ENCODE measurements at places on chromosomes 11 and 22.

DNA sequence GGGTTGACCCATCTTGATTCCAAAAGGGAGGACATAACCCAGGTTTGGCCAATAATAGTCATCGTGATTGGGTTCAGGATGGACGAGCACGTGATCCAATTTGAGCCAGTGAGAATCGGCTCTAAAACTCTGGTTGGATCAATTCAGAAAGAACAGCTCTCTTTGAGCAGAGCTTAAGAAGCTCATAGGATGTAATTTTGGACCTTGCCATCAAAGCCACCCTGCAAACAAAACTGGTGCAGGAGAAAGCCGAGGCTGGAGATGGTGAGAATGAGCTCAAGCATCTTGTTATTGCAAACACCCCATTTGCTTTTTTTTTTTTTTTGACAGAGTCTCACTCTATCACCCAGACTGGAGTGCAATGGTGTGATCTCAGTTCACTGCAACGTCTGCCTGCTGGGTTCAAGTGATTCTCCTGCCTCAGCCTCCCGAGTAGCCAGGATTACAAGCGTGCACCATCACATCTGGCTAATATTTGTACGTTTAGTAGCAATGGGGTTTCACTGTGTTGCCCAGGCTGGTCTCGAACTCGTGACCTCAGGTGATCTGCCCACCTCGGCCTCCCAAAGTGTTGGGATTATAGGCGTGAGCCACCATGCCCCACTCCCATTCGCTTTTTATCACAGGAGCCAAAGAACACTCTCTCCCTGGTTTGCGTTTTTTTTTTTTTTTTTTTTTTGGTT lies 13.8 kb upstream of the MIAT start:
- no peak for DNase-seq

GRCh38 chr11:64741375-64742086 lies 2.4 kb downstream of the RASGRP2 start:
- no peak for DNase-seq

- DNase-seq = no peak
These were observed 42.4 kb downstream of the PIK3C2A start for GRCh38 chr11:17165247-17165890.

- no peak for DNase-seq
These were observed 1.2 kb upstream of the TNFRSF13C start for GRCh38 chr22:41927813-41928212.

DNA sequence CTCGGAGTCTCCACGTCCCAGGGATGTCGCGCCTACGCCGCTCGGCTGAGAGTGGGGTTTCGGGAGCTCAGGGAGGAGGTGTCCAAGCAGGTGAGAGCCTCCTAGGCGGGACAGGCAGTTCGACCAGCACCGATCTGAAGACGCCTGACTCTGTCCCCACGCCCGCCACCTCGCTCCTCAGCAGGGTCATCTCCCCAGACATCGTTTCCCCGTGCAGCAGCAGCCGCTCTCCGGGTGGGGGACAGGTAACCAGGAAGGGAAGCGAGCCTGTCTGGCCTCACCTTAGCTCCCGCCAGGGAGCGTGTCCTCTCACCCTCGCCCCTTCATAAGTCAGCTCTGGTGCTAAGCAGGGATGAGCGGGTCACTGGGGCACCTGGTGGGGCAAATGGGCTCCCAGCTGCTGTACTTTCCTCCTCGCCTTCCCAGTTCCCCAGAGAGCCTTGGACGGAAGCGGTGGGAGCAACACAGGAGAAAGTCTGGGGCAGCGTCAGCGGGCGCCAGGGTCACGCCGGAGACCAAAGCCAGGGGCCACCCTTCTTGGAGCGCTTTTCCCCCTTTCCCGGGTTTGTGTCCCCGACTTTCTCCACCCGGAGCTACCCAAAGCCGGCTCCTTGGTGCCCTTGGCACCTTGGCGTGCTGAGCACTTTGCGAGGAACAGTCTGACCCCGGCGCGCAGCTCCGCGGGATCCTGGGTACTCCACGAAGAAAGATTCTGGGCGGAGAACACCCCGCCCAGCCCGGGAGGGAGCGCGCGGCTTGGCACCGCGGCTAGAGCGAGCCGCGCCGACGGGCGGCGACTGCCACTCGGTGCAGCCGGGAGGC lies 1.6 kb downstream of the SPON1 start:
- DNase-seq = no peak

GRCh38 chr22:27108425-27109114 lies 451.2 kb downstream of the MIAT start:
- DNase-seq = peak; percentile 60

- no peak for DNase-seq
These were observed 34.7 kb downstream of the RNF169 start for GRCh38 chr11:74783241-74783871.

DNA sequence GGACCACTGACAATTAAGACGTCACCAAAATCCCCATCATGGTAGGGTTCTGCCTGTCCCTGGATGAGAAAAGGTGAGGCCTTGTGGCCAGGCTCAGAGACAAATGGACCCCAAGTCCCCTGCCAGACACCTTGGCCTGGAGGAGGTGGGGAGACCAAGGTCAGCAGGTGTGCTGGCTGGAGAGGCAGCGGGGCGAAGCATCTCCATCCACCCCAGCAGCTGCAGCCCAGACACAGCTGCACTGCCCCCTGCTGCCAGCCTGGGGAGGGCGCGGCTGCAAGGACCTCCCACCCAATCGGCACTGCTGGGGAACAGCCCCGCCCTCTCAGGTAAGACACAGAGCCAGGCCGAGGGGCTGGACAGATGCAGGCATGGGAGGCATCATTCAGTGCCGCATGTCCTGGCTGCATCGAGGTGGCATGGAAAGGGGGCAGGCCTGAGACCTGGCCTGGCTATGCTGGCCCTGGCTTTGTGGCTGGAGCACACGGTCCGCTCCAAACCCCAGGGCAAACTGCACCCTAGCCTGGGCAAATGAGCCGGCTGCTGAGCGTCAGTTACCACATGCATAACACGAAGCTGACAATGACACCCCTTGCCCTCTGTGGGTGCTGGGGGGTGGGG lies 12.2 kb upstream of the MFNG start:
- DNase-seq = no peak

GRCh38 chr11:104120493-104121137 lies 43.3 kb downstream of the PDGFD start:
- DNase-seq = no peak

- no peak for DNase-seq
These were observed 908.6 kb downstream of the NTM start for GRCh38 chr11:132278801-132279574.

- no peak for DNase-seq
These were observed 15.0 kb downstream of the AASDHPPT start for GRCh38 chr11:106092446-106092845.

DNA sequence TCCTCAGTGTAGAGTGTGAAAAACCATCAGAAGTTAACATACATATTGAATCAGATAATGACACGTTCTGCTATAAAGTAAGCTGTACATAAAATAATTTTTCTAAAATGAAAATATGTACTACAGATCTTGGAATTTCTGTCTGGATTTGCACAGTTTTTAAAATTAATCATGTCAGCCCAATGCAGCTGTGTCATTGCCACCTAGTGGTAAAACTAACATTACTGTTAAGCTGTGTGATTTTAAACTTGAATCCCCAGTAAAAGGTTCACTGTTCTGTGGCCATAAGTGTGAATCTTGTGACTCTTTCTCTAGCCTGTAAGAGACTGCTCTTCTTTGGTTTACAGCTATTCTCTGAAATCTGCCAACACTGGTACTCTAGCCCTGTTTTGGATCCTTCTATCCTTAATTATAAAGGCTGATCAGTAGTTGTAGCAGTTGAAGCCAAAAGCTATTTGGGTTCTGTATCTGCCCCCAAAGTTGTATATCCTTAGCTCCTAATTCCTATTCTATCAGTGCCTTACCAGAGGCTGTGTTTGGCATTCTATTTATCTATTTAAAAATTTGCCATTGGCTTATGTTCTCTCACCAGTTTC lies 4.0 kb downstream of the JRKL start:
- no peak for DNase-seq

GRCh38 chr22:21590809-21591641 lies 23.5 kb downstream of the UBE2L3 start:
- DNase-seq = no peak

- no peak for DNase-seq
These were observed 74.7 kb upstream of the CD44 start for GRCh38 chr11:35064114-35064800.

DNA sequence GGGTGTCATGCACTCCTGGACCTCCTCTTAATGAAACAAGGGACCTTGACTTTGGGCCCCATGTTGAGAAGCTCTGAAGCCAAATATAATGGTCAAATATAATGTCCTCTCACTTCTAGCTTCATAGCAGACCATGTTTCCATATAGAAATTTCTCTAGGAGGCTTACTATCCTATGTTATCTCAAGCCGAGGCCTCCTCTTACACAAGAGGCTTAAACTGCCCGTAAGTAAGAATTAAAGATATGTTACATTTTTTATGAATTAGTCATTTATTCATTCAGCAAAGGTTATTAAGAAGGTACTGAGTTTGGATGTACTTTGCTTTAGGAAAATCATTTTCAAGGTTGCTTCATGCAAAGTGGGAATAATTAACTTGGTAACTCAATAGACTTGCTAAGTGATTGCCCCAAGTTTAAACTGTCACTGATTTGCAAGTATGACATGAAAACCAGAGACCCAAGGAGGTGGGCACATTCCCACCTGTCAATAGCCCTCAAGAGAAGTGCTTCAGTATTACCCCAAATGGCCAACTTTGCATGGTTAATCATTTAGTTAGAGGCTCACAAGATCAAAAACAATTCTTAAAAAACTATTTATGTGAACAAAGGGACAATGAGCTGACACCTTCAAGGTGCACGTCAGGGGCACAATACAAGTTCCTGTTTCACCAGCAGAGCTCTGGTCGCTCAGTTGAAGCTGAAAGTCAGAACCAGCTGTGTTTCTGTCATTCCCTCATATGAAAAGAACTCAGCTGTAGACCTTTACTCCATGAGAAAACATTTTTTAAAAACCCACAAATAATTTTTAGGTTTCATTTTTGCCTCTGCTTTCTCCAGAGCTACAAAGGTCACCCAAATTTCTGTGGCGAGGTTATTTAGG lies 20.9 kb downstream of the BDNF start:
- no peak for DNase-seq

DNA sequence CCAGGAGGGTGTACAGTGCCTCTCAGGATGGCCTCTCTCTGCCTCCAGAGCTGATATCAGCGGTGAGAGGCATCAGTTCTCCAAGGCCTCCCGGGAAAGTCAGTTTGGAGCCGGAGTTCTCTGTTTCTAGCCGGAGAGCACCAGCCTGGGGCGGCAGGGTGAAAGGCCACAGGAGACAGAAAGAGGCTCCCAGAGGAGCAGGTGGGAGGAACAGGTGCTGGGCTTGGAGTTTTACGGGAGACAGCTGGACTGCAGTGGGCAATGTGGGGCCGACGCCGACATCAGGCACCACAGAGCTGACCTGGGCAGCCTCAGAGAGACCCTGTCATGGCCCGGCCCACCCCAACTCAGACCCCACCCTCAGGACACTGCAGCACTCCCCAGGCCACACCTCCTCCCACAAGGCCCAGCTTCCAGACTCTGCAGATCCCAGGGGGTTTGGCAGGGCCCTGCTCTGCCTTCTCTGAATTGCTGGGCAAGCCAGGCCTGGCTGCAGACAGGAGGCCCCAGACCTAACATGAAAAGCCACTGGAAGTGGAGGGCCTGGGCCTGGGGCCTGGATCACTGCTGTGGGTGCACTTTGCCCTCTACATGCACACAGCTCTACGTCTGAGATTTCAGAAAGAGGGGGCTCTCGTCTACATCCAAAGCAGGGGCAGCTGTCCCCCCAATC lies 885.6 kb downstream of the BRD1 start:
- no peak for DNase-seq

- DNase-seq = no peak
These were observed 81.7 kb downstream of the C11orf91 start for GRCh38 chr11:33618956-33619355.

GRCh38 chr11:18633256-18634139 lies 644 bp downstream of the SPTY2D1 start:
- no peak for DNase-seq

- DNase-seq = no peak
These were observed 31.3 kb upstream of the GNB1L start for GRCh38 chr22:19885841-19886592.

DNA sequence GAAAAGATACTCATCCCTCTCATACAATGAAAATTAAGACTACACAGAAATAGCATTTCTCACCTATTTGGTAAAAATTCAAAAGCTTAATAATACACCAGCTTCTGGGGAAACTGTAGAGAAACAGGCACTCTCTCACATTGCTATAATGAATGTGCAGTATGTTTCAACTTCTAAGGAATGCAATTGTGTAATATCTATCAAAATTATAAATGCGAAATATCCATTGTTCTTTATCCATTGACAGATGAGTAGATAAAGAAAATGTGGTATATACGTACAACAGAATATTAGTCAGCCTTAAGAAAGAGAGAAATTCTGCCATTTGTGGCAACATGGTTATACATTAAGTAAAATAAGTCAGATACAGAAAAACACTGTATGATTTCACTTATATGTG lies 101.4 kb upstream of the OR9G4 start:
- DNase-seq = no peak

DNA sequence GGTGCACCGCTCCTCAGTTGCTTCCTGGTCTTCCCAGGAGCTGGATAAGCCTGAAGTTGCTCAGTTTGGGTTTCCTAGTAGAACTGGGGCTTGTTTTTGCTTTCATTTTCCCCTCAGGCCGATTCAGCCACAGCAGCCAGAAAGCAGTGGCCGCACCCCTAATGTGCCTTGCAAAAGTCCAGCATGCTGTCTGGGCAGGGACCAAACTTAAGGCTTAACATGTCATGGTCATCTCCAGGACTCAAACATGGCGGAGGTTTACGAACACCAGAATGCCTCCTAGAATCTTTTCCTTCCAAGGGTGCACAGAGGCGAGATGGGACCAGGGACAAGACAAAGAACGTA lies 2.5 kb downstream of the GNG3 start:
- no peak for DNase-seq

GRCh38 chr11:100647861-100648260 lies 39.2 kb upstream of the ARHGAP42 start:
- DNase-seq = no peak

DNA sequence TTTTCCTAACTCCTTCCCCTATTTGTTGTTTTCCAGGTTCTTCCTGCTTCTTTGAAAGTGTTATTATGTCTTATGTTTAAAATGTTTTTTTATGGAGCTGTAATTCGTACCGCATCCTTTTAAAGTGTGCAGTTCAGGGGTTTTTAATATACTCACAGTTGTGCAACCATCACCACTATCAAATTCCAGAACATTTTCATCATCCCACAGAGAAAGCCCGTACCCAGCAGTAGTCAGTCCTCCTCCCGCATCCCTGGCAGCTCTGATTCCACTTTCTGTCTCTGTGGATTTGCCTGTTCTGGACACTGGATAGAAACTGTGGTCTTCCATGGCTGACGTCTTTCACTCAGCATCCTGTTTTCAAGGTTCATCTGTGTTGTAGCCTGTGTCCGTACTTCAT lies 73.7 kb downstream of the JAM3 start:
- no peak for DNase-seq

- DNase-seq = peak; percentile 74
These were observed 51.8 kb downstream of the OTOG start for GRCh38 chr11:17598700-17599459.
